ENCODE measurements at places on chromosomes 16 and 17.

DNA sequence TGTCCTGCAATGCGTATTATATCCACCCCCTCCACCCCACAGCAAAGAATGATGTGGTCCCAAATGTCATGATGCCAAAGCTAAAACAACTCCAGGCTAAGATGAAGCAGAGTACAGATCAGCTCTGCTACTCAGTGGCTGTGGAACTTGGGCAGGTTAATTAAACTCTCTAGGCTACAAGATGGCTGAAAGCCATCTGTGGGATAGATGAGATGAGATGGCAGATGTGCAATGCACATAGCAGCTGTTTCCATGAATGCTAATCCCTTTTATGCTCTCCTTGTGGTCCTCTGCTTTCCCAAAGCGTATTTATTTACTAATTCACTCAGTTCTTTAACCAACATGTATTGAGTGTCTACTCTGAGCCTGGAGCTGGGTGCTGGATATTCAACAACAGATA lies 114.4 kb downstream of the GRIN2A start:
- DNase-seq: no peak

DNA sequence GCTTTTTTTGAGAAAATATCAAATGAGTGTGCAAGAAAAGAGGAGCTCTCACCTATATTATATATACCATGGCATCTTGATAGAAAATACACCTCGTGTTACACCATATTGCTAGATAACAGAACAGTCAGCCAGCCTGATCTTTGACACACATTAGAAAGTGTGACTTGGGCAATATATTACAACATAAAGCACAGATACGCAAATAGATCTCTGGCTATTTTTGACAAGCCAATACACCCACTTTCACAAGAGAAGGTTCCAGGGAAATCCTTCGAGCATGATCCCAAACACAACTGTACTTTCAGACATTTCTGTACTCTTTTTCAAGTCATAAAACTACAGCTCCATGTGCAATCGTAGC lies 9.4 kb downstream of the GGA2 start:
- DNase-seq: no peak

DNA sequence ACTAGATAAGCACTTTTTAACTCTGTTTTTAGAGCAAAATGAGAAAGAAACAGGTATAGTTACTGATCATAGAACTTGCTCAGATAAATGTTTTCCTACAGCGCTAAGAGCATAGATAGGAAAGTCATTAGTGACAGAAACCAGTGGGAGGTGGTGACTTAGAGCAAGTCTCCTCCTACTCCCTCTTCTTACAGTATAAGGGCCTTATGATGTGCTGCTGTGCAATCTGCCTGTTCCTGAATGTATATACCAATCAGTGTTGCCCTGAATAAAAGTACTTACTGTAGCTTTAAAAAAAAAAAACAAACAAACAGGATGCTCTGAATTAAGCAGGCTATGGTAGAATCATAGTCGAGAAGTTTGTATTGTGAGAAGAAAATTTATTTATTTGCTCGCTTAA lies 23.3 kb upstream of the RASL10B start:
- no peak for DNase-seq

DNA sequence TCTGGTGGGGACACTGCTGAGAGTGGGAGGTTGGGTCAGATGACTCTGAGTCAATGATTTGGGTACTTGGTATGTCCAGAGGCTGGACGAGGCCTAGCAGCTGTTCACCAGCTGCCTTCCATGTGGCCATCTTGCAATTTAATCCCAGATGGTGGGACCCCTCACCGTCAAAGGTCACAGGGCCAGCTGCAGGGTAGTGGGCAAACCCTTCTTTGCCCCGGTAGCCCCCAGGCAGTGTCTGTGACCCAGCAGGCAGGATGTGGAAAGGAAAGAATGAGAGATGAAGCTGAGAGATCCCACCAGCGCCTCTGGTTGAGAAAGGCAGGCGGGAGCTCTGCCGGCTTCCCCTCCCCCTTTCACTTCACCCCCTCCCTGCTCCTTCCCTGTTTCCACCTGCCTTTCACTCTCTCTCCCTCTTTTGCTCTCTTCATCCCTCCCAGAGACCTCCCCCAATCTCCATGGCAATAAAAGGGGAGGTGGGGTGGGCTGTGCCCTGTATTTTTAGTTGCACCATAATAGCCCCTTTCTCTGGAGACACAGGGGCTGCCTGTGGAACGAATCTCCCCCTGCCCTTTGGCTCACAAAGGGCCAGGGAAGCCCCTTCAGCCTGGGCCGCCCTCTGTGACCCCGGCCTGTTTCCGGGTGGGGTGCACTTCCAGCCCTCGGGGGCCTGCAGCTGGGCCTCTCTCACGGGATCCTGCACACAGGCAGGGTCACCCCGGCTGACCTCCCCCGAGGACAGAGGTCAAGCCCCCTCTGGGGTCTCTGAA lies 20.2 kb downstream of the CDK5RAP3 start:
- DNase-seq: no peak

DNA sequence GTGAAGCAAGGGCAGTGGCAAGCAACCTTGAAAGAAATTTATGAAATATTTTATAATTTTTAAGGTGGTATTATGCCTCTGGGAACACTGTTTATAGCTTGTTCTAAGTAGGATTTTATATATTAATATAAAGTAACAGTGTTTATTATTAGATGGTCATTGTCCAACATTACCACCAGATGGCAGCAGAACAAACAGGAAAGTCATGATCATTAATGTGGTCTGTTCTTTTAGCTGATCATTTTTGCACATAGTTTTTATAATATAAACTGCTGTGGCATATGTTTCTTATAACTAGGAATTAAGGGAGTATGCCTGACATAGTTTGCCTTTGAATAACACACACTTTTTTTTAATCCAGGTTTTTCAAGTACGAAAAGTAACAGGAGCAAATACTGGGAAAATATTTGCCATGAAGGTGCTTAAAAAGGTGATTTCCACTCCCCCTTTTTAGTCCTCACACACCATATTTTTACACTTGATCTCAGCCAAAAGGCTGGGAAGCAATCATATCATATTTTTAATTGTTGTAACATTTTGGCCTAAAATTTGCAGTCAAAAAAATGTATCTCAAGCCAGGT lies 21.4 kb downstream of the RPS6KB1 start:
- no peak for DNase-seq

DNA sequence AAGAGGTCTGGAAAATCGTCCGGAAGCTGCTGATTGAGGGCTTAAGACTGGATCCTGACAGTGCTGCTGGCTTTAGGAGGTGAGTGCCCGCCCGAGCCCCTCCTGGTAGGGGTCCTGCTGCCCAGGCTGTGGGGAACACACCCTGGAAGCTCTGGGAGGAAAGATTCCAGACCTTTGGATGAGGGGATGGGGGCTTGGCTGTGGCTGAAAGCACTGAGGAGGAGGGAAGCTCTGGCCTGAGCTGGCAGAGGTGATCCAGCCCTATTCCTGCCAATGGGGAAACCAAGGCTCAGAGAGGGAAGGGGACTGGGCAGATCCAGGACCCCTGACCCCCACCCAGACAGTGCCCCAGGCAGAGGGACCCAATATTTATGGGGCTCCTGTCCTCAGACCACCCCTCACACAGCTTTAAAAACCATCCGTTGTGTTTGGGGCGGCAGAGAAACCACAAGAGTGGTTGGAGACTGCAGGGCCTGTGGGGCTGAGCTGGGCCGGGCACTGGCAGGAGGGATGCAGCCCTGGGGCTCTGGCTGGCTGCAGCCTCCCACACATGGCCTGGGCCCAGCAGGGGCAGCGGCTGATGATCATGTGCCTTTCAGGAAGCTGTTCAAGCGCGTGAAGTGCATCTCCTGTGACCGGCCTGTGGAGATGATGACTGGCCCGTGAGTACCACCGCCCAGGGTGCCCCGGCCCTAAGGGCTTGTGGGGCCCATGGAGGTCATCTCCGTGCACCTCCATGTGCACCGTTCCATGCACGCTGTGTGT lies 22.8 kb downstream of the UBALD1 start:
- DNase-seq: no peak

GRCh38 chr17:2909175-2909845 lies 113.1 kb downstream of the RAP1GAP2 start:
- no peak for DNase-seq

DNA sequence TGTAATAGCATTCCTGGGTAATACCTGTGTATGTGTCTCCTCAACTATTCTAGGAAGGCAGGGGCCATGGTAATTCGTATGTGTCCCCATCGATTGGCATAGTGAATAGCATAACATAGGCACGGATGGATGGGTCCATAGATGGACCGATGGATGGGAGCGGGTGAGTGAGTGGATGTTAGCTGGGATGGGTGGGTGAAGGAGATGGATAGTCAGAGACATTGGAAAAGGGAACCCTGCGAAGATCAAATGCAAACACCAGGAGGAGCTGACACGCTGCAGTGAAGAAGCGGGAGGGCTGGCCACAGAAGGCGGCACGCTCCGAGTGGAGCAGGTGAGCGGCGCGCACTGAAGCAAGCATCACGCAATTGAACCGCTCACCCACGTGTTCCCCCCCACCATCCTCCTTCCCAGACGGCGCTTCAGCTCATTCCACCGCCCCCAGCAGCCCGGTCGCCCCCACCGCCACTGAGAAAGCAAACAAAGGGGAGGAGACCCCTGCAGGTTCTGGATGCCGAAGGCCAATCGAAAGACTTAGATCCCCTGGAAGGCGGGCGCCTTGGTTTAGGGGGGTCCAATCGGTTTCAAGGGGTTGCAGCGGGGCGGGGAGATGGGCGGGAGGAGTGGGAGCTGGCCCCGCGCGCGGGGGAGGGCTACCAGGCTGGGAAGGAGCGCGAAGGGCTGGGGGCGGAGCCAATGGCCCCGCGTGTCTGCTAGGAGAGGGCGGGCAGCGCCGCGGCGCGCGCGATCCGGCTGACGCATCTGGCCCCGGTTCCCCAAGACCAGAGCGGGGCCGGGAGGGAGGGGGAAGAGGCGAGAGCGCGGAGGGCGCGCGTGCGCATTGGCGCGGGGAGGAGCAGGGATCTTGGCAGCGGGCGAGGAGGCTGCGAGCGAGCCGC lies at the start of gene ARRB2:
ARRB2 (plus strand) TSS at position 839 of the 899 bp plus-strand sequence. CDS start 90 bp downstream, outside the sequence.
- DNase-seq: peak; percentile 100

DNA sequence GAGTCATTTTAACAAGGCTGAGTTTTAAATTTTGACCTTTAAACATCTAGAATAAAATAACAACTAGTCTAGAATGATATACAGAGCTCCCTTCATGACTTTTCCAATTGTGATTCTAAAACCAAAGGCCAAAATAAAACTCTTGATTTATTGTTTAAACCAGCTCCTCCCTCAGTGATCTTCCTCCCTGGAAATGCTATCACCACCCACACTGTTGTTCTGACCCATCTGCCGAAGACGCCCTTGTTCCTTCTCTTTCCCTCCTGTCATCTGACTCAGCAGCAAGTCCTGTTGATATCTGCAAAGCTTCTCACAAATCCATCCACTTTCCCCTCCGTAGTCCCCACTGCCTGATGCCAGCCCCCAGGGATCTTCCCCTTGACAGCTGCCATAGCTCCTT lies 231.6 kb upstream of the DYNLRB2 start:
- DNase-seq: no peak

DNA sequence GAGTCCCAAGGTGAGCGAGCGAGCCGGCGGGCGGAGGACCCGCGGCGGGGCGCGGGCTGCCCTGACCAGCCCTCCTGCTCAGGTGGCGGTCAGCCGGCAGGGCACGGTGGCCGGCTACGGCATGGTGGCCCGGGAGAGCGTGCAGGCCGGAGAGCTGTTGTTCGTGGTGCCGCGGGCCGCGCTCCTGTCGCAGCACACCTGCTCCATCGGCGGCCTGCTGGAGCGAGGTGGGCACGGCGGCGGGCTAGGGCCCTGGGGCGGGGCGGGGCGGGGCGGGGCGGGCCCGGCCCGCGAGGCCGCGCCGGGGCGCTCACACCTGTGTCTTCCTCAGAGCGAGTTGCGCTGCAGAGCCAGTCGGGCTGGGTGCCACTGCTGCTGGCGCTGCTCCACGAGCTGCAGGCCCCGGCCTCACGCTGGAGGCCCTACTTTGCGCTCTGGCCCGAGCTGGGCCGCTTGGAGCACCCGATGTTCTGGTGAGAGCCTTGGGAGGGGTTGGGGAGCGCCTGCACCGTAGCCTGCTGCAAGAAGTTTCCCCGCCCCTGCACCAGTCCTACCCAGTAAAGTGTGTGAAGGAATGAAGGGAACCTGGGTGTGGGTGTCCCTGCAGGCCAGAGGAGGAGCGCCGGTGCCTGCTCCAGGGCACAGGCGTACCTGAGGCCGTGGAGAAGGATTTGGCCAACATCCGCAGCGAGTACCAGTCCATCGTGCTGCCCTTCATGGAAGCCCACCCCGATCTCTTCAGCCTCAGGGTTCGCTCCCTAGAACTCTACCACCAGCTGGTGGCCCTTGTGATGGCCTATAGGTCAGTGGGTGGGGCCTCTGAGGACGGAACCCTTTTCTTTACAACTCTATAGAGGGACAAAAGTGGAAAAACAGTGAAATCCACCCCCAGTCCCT lies 802 bp downstream of the SETD6 start:
- DNase-seq: peak; percentile 41

DNA sequence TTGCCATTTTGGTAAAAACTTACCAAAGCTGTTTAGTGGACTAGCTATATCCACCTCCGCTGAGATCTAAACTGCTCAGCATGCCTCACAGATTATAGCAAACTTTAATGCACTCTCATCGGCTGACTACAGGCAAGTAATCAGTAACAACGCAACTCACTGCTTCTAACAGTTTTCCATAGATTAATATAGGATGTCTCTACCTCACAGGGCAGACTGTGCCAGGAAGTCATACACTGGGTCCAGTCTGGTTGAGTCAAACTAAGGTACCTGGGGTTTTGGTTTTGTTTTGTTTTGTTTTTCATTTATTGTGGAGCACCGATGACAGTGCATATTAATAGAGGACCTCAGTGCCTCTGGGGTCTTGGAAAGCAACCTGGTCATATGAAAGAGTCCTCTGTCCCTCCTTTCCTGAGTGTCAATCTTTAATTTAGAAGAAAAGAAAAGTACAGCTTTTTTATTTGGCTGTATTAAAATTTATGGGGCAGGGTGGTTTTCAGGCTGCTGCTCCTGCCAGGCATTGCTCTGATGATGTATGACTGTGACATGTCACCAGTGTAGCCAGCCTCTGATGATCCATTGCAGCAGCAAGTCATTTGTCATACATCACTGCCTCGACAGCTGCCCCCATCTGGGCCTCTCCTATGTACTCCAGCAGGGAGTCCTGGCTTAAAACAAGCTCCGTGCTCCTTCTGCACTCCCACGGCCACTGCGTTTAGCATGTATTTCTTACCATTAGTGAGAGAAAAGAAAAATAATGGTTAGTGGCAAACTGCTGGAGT lies 854.1 kb downstream of the KCNJ2 start:
- DNase-seq: peak; percentile 44

DNA sequence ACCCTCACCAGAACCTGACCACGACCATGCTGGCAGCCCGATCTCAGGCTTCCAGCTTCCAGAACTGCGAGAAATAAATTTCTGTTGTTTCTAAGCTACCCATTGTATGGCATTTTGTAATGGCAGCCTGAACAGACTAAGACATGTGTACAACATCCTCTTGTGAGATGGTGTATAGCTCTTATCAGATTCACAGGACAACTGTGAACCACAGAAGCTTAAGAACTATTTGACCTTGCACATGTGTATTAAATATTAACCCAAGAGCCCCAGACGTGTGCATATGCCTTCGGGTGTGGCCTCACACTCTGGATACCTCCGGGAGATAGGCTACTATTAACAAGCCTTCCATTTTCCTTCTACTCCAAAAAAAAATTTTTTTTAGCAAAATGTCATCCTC lies 248.9 kb downstream of the SLC39A11 start:
- DNase-seq: no peak

Data from right hindlimb (tissue), 1 donor.